GM06990 (cell line): ENCODE measurements at places on chromosomes 3 and 15.

DNA sequence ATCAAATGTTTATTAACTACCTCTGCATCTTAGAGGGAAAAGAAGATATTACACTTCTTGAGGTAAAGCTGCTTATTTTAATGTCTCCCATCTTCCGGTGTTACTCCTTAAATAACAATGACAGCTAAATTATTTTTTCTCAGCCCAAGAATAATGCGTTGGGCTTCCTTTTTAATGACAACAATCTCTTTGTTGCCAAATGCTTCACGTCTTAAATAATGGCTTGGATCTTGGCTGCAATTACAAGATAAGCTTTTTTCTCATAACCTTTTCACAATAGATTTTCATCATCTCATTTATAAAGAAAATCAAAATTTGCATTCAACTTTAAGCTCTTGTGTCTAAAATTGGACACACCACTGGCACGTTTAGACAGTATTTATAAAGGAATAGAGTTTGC lies 89.2 kb upstream of the COL8A1 start:
- no peak for DNase-seq

- no peak for DNase-seq
Measured at GRCh38 chr3:55984626-55985025, 483.6 kb downstream of the ERC2 start.

DNA sequence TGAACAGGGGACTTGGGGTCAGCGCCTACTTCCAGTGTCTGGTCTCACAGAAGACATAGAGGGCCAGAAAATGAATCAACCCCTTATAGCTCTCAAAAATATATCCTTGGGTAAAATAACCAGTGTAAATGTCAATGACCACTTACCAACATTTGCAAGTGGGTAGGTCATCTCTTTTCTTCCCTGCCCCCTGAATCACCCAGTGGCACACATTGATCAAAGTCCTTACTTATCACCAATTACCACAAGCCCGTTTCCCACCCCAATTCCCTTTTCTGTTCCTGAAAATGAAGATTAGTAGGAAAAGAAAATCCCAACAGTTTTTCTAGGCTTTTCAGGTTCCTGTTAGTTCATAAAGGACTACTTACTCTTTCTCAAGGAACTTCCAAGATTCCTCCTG lies 70.5 kb upstream of the HEG1 start:
- no peak for DNase-seq

GRCh38 chr3:9946112-9947024 lies 5.8 kb downstream of the PRRT3 start:
- DNase-seq = no peak

DNA sequence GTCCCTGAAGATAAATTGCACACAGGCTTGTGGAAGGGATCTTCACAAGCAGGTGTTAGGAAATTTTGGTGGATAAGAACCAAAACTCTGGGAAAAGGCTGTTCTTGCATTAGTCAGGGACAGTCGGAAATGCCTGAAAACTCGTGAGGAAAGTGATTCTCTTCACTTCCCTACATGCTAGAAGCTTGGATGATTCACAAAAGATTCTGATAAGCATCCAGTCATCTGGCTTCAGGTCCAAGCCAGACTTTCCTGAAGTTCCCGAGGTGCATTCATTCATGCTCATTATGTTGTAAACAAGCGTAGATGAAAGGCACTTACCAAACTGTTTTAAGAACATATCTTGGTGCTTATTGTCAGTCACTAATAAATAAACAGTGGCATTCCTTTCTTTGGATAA lies 1028.7 kb downstream of the NTRK3 start:
- DNase-seq = no peak
